ENCODE measurements at places on chromosomes 6 and 20.

GRCh38 chr6:55652429-55652828 is 73.4 kb upstream of the HMGCLL1 start:
- no peak for DNase-seq

- no peak for DNase-seq
Observed at GRCh38 chr6:157089851-157090250, 233.5 kb downstream of the TMEM242 start.

GRCh38 chr20:61756966-61757677 is 308.6 kb downstream of the TAF4 start:
- DNase-seq = no peak

DNA sequence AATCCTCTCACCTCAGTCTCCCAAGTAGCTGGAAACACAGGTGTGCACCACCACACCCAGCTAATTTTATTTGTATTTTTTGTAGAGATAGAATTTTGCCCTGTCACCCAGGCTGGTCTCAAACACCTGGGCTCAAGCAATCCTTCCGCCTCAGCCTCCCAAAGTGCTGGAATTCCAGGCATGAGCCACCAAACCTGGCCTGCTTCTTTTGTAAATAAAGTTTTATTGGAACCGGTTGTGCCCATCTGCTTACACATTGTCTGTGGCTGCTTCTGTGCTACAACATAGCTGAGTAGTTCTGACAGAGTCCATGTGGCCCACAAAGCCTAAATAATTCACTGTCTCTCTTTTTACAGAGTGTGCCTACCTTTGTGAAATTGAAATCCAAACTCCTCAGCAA is 109.7 kb upstream of the NRSN1 start:
- DNase-seq = no peak

DNA sequence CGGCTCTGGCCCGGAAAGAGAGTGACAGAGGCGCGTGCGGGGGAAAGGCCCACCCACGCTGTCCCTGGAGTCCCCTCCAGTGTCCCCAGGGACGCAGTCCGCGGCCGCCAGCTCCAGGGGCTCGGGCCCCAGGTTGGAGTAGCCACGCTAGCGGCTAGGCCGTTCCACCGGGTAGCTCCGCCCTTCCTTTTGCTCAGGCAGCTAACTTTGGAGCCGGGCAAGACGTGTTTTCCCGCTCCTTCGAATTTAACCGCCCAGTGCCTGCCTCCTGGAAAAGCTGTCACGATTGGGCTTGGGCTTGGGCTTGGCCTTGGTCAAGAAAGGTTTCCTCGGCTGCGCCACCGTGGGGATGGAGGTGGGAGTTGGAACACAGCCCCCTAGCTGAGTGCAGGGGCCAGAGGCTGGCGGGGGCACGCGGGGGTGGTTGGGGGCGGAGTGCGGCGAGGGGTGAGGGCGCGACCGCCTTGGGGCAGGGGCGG is 4.7 kb downstream of the LINC00237 start:
- DNase-seq = peak; percentile 35

DNA sequence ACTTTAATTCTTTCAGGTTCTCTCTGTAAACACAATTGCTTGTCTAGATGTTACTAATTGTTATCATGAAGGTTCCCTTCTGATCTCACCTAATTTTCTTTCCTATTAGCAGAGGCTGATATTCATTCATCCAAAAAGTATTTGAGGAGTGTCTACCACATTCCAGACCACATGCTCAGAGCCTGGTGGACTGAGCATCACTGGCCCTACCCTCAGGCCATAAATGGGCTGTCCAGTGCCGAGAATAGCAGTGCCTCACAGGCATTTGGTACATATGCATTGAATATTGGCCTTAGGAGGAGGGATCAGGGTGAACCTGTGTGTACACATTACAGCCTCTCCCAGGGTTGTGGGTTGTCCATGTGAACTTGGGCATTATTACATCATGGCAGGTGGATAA is 40.4 kb upstream of the PRELID3B start:
- DNase-seq = no peak

DNA sequence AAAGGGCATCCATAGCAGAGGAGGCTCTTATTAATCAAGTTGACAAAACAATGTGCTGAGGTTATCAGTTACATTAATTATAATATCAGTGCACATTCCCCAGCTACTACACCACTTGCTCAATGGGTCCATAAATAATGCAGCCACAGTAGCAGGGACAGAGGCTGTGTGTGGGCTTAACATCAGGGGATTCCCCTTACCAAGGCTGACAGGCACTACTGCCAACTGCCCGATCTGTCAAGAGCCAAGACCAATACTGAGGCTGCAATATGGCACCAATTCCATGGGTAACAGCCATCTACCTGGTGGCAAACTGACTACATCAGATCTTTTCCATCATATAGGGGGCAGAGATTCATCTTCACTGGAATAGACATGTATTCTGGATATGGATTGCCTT is 22.0 kb downstream of the CD164 start:
- DNase-seq = no peak

DNA sequence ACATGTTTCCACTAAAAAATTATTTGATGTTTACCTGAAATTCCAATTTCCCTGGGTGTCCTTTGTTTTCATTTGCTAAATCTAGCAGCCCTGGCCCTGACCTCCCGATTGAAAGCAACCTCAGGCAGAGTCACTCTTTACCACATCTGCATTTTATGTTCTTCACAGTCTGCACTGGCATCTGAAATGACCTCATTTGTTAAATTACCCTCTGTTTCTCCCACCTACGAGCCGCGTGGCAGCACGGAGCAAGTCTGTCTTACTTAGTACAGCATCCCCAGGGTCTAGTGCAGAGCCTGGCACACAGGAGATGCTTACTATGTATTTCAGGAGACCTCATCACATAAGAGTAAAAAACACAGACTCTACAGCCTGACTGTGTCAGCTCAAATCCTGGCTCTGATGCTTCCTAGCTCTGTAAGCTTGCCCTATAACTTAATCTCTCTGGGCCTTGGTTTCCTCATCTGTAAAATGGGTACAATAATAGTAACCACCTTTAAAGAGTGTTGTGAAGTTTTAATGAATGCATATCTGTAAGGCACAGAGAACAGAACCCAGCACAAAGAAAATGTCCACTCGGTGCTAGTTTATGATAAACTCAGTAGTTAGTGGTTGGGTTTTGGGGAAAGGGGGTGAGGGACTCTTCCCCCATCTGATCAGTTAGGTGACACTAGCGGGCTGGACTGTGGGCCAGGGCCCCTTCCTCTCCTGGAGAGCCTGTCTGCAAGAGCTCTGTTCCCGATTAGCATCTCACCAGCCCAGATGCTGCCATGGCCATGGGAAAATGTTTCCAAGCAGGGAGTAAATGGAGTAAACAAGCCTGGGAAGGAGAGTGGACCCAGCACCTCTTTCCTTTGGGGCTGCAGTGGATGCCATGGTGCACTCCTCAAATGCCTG is 88.2 kb downstream of the PREX1 start:
- no peak for DNase-seq

DNA sequence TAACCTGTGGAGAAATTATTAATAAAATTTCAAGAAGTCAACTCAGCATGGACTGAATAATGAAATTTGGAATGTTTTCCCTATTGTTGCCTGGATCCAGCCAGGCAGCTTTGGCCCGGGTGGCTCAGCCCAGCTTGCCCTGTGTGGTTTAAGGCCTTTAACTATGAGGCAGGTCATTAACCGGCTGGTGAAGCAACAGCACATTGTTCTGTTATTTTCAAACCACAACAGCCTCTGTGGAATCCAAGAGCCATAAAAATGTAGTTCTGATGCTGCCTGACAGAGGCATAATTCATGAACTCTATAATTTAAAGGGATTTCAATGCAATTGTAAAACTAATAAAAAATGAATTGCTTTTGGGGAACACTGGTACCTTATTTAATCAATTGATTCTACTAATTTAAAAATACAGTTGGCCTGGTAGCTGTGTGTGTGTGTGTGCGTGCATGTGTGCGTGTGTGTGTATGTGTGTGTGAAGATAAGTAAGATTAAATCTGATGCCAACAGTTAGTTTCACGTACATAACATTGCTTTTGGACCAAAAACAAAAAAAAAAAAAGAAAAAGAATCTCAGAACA is 117.7 kb downstream of the RPS12 start:
- DNase-seq = peak; percentile 21

- DNase-seq = no peak
Observed at GRCh38 chr6:6620766-6621425, 32.4 kb downstream of the LY86 start.

DNA sequence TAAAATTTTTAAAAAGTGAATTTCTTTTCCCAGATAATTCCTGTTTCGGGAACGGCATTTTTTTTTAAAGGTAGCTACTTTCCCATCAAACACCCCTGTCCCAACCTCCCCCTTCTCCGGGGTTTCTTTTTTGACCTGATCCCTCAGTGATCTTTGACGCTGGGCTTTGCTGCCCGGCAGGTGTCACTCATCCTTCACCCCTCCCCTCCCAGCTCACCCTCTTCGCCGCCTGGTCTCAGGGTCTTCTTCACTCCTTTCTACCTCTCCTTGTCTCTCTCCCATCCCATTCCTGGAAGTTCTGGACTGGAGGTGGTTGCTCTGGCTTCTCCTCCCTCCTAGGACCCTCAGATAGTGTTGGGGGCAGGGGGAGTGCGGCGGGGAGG is 329 bp upstream of the GPR6 start:
- peak; percentile 43 for DNase-seq
